ENCODE measurements at places on chromosomes 4 and X.

- no peak for DNase-seq
Observed at GRCh38 chr4:151940291-151940690, 179.5 kb upstream of the GATB start.

- DNase-seq: no peak
Observed at GRCh38 chrX:15350329-15350996, 15.1 kb upstream of the PIGA start.

- no peak for DNase-seq
Observed at GRCh38 chrX:154602766-154603437, 16.2 kb downstream of the CTAG1B start.

DNA sequence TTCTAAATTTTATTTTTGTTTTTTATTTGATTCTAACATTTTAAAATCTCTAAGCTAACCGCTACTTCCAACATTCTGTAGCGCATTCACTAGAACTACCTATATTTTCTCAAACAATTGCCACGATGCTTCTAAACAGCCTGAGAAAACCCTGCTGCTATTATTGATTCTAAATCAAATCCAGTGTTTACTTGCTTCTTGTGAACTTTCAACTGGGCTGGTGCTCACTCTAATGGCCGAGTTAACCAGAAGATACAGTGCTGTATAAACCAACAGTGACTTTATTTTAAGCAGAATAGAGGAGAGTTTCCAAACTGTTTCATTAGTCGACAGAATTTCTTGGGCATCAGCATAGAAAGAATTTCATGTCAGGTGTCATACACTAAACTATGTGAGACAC, 110.3 kb downstream of the DLG3 start:
- DNase-seq: no peak

DNA sequence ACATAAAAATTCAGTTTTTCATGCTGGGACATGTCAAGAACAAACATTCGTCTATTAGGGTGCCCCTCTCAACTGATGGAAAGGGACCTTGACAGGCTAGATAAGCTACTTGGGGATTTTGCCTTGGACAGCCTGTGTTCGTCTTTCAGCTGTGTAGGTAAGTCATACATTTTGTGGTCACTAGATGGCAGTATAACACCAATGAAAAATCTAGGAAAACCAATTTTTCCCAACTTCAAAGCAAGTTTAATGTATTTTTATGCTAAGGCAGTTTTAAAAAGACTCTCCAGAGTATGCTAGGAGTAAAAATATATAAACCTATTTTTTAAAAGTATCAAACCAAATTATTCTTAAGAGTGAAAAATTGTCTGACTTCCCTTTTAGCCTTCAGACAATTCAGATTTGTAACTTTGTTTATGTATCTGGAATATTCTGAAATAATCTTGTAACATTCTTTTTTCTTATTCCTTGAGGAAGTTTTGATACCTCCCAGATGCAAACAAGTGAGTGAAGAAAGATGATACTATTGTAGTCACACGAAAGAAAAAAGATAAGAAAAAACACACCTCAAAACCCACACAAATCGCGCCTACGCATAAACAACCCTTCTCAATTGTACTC, 158.3 kb downstream of the CPE start:
- no peak for DNase-seq

All from CD4-positive, alpha-beta T cell treated with Interleukin-4 for 1 hour (primary cell).